ENCODE measurements at places on chromosomes 4 and X. TPM values are rescaled to one million over a fixed set of nuclear protein-coding genes. Genes with fewer than 3 reads are reported as not detected.

FAM9C gene
- total RNA-seq, result not detected

GRCh38 chr4:171721937-171722336 is 91.3 kb upstream of the GALNTL6 start:
- no peak for DNase-seq

DNA sequence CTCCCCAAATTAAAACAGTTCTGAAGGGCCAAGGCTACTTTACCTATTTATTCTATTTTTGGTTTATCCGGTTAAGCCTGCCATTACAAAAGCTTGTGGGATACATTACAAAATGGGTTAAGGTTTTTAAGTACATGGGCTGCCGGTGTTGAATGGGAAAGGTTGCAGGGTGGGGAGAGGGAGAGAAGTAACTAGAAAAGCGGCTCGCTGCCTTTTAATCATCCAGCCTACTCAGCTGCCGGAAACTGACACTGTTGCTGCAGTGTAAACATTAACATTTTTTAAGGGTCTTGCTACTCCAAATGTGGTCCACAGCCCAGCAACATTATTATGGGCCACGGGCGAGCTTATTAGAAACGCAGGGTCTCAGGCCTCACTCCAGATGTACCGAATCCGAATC is 1.5 kb upstream of the IL1RAPL1 start:
- DNase-seq, result no peak

GRCh38 chrX:44101281-44101680 is 128.1 kb upstream of the NDP start:
- DNase-seq, result no peak

DNA sequence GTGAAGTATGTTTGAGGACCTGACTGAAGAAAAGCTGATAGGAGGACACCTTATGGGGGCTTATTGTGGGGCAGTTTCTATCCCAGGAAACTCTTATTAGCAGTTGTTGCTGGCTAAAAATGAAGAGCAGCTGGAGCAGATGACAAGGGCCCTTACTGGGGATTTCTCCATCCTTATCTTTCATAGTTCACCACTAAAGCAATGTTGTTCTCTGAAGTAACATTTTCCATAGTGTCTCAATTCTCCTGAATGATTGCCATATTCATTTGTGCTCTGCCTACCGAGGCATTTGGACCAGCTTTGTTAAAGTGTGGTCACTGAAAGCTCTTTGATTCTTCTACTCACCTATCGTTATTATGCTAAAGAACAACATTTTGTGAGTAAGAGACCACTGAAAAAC is 7.7 kb downstream of the ENOX2 start:
- no peak for DNase-seq

GRCh38 chr4:130479674-130480073 is 1383.7 kb downstream of the C4orf33 start:
- DNase-seq, result no peak

- no peak for DNase-seq
Observed at GRCh38 chrX:8939322-8939721, 94.6 kb downstream of the FAM9B start.

DNA sequence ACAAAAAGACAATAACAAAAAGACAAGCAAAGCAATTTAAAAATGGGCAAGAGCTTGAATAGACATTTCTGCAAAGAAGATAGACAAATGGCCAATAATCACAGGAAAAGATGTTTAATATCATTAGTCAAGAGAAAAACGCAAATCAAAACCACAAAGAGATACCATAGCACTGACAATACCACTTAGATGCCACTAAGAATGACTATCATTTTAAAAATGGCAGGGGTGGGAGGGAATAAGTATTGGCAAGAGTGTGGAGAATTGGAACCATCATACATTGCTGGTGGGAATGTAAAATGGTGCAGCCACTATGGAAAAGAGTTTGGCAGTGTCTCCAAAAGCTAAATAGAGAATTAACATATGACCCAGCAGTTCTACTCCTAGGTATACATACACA is 15.1 kb upstream of the EXOC1 start:
- DNase-seq, result no peak

ARMCX1 gene
- 33.2 TPM for total RNA-seq

- no peak for DNase-seq
Observed at GRCh38 chr4:78667325-78667724, 108.8 kb upstream of the BMP2K start.

All from cardiac septum (tissue), 1 donor.